Activated T-helper 2 cell treated with anti-CD3 and anti-CD28 coated beads, Interferon-gamma antibody, Interleukin-2, Interleukin-4, amounts not matched to agents 10 μg/mL and 5 μg/mL and 100 μg/mL, durations not matched to agents 14 hours and 24 hours and 36 hours (primary cell): ENCODE measurements at places on chromosomes 7 and 10.

DNA sequence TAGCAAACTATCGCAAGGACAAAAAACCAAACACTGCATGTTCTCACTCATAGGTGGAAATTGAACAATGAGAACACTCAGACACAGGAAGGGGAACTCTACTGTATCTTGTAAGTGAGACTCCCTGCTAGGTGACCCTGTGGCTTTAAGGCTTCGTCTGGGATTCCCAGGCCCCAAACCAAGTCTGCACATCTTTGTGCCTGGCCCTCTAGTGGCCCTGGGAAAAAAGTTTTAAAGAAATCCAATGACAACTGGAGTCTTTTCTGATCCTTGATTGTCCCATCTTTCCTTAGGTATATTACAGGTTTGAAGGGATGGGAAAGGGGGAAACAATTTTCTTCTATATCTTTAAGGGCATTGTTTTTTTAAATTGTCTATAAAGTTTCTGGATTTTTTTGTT, 10.6 kb upstream of the LIPM start:
- no peak overlapping the region for H3K4me3 ChIP-seq
- H3K27ac ChIP-seq = no peak overlapping the region
- H3K4me1 ChIP-seq = peaks cover 31% of the 10 kb centered on the region
- H3K36me3 ChIP-seq = peaks cover 2% of the 10 kb centered on the region
- H3K27me3 ChIP-seq = peaks cover 20% of the 10 kb centered on the region

- H3K4me3 ChIP-seq = no peak overlapping the region
- DNase-seq = no peak
- H3K36me3 ChIP-seq = no peaks in the 10 kb centered on the region
Observed at GRCh38 chr10:128557149-128557710, 431.0 kb upstream of the MKI67 start.

DNA sequence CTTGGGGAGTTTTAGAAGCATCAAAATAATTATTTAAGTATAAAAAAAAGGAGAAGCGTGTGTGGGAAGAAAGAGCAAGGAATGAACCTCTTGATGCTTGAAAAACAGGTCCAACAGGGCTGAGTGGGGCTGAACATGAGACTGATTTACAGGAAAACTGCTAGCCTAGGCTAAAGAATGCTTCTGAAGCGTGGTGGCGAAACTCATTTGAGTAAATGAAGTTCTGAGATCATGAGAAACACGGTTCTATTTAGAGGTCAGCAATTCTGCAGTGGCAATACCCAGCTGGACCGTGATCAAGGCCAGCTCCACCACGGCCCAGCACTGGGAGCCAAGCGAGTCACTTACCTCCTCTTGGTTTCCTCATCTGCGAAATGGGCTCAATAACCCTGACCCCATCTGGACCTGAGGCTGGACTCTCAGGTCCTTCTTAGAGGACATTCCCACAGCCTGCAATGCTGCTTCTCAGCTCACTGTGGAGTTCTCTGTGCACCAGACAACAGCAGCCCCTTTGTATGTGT, 140.1 kb upstream of the ADAM12 start:
- H3K27ac ChIP-seq = no peak overlapping the region
- H3K4me3 ChIP-seq = no peak overlapping the region
- no peaks in the 10 kb centered on the region for H3K4me1 ChIP-seq

DNA sequence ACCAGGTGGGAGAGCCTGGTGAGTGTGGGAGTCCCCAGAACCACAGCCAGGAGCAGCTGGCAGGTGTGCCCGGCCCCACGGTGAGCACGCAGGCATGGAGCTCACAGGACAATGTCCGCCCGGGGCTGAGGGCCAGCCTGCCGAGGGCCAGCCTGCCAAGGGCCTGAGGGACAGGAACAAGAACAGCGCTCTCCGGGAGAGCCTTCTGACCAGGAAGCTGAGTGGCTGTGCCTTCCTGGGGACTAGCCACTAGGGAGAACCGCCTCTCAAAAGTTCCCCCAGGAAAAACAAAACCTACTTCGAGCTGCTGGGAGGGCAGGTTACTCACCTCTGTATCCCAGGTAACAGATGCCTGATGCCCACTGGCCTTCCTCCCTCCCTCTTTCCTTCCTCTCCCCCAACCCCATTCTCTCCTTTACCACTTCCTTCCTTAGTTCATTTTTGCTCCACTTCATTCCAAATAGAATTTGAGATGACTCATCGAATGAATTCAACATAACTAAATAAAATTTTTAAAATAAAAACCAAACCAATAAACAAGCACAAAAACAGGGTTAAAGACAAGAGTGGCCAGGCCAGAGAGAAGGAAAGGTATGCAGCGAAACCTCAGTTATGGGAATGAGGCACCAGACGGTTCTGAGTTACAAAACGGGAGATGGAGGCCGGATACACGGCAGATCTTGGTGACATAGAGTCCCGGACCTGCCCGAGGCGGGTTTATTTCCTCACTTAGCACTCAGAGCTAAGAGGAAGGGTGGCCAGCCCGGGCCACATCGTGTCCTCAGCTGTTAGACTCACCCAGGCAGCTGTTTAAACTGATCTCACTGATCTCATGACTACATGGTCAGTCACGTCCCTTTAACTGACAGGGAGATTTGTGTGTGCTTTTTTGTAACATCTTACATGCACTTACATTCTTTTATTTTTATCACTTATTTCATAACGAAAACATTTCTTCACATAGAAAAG, 128.5 kb downstream of the TNS3 start:
- H3K4me3 ChIP-seq = no peak overlapping the region
- H3K4me1 ChIP-seq = peaks cover 3% of the 10 kb centered on the region
- DNase-seq = no peak
- H3K36me3 ChIP-seq = no peaks in the 10 kb centered on the region

GRCh38 chr10:95782318-95782717, 26.4 kb downstream of the ENTPD1 start:
- H3K4me3 ChIP-seq = no peak overlapping the region
- H3K27me3 ChIP-seq = peaks cover 14% of the 10 kb centered on the region
- DNase-seq = no peak
- peaks cover 19% of the 10 kb centered on the region for H3K36me3 ChIP-seq
